ENCODE measurements at places on chromosomes 2 and 18.

DNA sequence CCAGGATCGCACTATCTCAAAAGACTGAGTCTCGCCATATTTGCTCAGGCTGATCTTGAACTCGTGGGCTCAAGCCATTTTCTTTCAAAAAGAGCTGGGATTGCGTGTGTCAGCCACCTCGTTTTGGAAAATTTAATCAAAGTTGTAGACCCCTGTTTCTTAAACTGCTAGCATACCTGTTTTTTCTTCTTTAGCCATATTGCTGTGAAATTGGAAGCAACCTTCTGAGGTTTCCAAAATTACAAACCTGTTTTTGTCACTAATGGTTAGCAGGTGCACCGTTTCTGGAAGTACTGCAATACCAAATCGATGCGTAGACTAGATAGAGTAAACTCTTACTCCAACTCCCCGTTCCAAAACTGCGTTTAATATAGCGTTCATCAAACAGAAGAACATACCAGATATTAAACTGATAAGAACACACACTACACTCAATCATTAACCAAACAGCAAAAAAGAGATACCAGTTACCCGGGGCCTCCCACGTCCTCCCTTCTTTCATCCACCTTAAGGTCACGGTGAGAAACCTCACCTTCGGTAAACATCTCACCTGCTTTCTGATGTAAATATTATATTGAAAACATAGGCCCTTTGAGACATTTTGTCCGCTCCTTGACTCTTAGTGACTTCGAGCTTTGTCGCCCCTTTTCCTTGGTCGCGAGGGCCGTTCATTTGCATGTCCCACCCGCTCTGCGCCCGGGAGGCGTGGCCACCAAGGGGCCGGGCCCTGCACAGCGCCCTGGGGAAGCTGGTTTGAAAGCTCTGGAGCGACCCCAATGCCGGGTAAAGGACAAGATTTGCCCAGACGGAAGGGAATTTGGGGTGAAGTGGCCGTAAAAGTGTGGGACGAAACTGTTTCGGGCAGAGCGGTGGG lies at the start of gene RNU2-63P:
Gene RNU2-63P, minus strand, starts transcription at position 462 of the 874 bp plus-strand sequence.
- DNase-seq: no peak

GRCh38 chr2:12465631-12466135 lies 251.1 kb upstream of the TRIB2 start:
- no peak for DNase-seq

GRCh38 chr18:11994703-11995444 lies 13.6 kb downstream of the IMPA2 start:
- peak; percentile 81 for DNase-seq

DNA sequence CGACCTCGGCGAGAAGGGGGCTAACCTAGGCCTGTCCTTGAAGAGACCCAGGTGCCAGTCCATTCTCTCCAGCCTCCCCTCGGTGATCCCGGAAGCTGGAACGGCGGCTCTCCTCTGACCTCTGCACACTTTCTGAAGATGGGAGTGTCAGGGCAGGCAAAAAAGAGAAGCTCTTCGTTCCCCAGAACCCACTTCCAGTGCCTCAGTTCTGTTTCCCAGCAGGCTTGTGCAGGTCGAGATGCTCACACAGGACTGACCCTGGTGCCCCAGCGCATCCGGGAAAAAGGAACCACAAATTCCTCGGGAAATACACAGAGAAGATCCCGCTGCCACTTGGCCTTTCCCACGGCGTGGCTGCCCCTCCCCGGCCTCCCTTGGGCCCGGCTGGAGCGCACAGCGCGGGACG lies 681 bp upstream of the PTPN18 start:
- no peak for DNase-seq

- DNase-seq: no peak
Measured at GRCh38 chr2:84884449-84884848, 3.6 kb upstream of the TRABD2A start.

- DNase-seq: no peak
Measured at GRCh38 chr18:58670404-58671110, 708 bp upstream of the MALT1 start.

- DNase-seq: no peak
Measured at GRCh38 chr2:73415906-73416305, 30.3 kb downstream of the ALMS1 start.
